ENCODE measurements at places on chromosomes 16 and 17.

- no peak for DNase-seq
These were observed 12.1 kb downstream of the GLP2R start for GRCh38 chr17:9837551-9838471.

GRCh38 chr16:1596516-1596915, 15.4 kb downstream of the IFT140 start:
- DNase-seq, result no peak

DNA sequence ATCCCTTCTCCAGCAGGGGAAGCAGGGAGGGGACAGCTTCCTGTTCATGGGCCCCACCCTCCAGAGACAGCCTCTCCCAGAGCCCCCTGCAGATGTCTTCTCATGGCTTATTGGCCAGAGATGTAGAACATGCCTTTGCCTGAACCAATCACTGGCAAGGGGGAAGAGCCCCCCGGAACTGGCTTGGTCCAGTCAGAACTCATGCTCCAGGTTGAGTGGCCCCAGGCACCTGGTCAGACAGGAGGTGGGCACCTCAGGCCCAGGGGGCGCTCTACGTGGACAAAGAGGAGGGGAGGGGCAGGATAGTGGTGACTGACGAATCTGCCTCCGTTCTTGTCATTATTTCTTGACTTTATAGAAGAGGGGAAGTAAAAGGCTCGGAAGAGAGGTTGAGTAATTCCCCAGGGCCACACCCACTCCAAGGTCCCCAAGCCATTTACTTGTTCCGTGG, 23.6 kb downstream of the RAB11FIP4 start:
- DNase-seq, result no peak

DNA sequence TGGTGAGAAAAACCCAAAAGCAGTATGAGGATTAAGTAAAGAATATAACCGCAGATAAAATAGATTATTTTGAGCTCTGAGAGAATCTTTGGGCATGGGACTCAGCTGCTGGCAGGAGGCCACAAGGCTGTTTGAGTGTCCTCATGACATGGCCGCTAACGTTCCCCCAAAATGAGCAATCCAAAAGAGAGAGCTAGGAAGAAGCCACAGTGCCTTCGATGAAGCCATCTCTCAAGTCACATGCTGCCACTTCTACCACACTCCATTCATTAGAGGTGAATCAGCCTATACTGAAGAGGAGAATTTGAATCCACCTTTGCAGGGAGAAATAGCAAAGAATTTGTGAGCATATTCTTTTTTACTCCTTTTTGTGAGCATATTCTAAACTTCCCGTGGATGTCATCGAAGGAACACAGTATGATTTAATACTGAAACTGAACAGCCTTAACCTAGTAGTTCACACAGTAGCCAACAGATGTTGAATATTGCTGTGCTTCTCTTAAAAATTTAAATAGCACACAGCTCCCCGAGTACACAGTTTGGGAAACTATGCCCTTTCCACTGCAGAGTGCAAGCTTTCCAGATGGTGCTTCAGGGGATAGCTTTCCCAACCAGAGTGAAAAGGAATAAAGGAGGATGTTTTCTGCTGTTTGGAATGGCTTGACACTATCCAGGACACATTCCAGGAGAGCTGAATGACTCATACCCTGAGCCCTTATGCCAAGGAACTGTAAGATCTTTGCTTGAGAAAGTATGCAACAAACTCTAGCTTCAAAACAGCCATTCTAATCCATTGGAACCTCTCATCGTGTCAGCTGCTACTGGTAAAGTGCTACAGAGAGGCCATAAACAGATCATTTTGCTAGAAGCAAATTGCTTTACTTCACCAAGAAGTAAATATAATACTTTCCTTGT, 33.9 kb downstream of the ANKFY1 start:
- DNase-seq, result no peak

Measured in GM06990 (cell line).